ENCODE measurements at places on chromosomes 7 and 10.
A peak's percentile ranks its signal among the peaks of the same experiment; 100 is the strongest.

- no peak for DNase-seq
Observed at GRCh38 chr10:86090807-86091206, 275.8 kb downstream of the GRID1 start.

DNA sequence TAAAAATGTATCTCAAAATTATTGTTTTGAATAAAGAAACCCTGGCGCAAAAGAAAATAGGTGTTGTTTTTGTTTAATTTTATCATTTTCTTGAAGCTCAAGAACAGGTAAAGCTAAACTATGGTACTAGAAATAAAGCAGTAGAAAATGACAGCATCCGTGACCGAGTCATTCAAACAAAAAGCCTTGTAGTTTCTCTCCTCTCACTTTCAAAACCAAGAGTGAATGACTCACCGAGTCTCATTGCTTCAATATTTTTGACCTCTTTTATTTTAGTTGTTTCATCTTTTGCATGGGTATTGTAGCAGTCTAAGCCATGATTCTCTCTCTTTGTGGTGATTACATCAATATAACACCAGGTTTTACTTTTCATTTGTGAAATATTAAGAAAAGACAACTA lies 396.5 kb downstream of the POM121L12 start:
- no peak for DNase-seq

DNA sequence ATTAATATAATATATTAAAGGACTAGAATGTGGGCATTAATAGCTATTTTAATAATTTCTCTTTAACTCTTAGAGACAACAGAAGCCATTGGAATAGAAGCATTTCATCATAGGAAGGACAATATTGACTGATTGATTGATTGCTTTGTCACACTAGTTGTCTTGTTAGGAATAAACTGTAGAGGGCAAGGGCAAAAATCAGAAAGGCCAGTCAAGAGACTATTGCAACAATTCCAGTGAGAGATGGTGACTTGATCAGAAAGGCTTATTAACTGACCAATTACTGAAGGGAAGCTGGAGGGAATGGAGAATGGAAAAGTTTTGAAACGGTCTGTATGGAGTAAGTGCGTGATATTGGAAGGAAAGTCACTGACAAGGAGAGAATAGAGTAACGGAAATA lies 87.3 kb downstream of the RUNDC3B start:
- no peak for DNase-seq

- peak; percentile 28 for DNase-seq
Observed at GRCh38 chr7:128161466-128162125, 79.5 kb upstream of the LEP start.

GRCh38 chr10:62813453-62813852 lies 2.7 kb downstream of the EGR2 start:
- no peak for DNase-seq

- no peak for DNase-seq
Observed at GRCh38 chr10:102620138-102620590, 24.1 kb upstream of the TRIM8 start.

DNA sequence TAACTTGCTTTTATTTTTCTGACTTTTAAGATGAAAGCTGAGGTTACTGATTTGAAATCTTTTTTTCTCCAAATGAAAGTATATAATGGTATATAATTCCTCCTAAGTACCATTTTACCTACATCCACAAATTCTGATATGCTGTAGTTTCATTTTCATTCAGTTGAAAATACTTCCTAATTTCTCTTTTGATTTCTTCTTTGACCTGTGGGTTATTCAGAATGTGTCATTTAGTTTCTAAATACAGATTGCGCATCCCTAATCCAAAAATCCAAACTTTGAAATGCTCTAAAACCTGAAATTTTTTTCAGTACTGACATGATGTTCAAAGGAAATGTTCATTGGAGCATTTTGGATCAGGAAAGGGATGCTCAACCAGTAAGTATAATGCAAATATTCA lies 168.7 kb downstream of the CELF2 start:
- DNase-seq: no peak

GRCh38 chr7:116912269-116912909 lies 40.9 kb upstream of the ST7 start:
- DNase-seq: no peak

DNA sequence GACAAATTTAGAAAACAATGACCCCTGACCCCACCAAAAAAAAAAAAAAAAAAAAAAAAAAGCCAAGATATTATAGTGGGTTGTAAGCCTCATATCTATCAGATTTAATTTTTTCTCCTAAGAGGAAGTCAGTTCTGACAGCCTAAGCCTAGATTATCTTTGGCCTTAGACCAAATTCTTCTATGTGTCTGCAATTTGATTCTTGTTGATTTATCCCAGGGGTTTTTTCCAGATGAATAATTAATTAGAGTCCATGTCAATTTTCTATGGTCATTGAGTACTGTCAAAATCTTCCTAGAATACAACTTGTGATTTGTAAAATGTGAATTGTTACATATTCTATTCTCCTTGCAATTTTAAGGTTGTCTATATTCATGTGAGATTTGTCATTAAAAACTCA lies 151.6 kb upstream of the CACNA2D1 start:
- no peak for DNase-seq

DNA sequence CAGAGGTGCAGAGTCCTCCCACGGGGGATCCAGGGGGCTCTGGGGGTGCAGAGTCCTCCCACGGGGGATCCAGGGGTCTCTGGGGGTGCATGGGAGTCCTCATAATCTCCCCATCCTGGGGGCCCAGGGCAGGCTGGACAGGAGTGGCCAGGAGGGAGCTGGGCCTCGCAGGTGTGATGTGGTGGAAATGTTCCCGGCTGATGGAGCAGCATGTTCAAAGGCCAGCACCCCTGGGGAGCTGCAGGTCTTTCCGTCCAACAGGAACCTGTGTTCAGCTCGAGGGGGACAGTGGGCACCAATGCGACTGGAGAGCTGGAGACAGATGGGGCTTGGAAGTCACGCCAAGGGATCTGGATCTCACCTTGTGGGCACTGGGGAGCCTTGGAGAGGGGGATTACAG lies 38.5 kb upstream of the PSMG3 start:
- DNase-seq: no peak

DNA sequence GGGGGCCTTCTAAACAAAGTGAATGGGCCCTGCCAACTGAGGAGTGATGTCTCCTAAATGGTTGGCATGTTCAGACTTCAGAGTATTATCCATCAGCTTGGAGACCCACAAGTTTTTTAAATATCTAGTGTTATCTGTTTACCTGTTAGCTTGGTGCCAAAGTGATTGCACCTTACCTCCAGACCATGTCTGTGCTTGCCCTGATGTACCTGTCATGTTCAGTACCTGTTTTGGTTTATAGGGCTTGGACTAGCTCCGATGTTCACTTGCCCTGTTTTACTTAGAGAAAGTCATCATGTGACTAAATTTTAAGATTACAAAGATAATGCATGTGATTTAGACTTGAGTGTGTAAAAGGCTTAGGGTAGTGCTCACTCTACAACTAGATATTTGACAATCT lies 67.7 kb downstream of the CNNM2 start:
- no peak for DNase-seq

DNA sequence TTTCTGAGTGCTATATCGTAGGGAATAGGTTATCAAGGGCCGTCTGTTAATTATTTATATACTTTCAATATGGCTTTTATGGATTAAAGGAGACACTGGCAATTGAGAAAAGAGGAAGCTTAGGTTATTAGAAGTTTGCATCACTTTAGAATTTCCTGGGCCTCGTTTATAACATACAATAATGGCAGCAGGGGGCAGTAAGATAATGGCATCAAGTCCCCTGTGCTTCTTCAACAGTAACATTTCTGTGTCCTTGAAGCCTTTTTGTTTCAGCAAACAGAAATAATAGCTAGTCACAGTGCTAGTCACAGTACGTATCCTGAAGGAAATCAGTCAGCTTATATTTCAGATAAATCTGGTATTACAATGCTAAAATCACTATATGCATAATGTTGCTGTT lies 41.9 kb downstream of the SPAM1 start:
- DNase-seq: no peak

Data from lower leg skin (tissue), 4 donors.